ENCODE measurements at places on chromosomes 6 and 20.

DNA sequence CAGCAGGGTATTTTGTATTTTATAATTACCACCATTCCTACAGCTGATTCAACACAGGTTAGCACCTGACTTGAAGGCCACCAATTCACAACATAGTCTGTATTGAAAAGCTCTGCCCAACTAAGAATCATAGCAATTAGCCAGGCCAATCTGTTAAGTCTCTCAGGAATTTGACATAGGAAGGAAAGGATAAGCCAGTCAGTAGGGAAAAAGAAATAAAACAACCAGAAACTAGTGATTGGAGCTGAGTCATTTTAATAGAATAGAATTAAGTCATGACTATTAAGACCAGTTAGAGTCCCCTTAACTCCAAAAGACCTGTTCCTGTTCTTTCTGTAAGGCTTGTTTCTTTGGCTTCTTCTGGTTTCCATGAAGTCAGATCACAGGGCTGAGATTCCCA is 8.1 kb downstream of the RANBP9 start:
- no peak for DNase-seq

GRCh38 chr20:9338101-9338500 is 176.3 kb upstream of the LAMP5 start:
- DNase-seq = no peak

DNA sequence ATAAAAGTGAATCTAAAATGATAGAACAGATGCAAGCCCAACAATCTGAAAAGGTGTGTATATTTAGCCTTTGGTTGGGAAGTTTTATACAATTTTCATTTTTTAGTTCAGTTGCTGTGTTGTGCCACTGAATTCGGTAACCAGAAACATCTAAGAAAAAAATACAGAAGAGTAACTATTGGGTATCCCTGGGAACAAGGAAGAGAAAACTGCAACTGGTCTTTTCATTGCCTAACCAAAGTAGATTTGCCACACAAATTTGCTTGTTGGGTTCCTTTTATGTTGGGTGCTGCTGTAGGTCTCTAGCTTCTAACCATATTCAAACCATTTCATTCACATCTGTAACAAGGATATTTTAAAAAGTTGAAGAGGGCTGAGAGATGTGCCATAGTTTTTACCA is 2.8 kb upstream of the TMEM30A start:
- DNase-seq = no peak

DNA sequence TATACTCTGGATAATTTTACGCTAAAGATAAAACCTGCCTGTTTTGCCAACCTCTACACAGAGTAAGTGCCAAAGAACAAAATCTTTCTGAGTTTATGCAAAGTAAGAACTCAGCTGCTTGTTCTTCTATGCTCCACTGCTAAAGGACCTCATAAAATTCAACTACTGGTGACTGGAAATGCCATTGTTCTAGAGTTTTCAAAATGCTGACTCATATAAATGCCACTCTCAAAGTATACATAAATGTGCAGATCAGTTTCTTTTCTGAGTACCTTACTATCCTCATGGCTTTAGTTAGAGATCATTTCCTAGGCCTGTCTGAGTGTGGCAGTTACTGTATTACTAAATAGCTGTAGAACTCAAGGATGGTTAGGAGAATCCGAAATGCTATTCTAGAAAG is 45.6 kb downstream of the LYRM4 start:
- no peak for DNase-seq

GRCh38 chr20:13333793-13334192 is 112.7 kb downstream of the ISM1 start:
- no peak for DNase-seq

- DNase-seq = no peak
These were observed 159.5 kb downstream of the MRPL14 start for GRCh38 chr6:43967719-43968091.

DNA sequence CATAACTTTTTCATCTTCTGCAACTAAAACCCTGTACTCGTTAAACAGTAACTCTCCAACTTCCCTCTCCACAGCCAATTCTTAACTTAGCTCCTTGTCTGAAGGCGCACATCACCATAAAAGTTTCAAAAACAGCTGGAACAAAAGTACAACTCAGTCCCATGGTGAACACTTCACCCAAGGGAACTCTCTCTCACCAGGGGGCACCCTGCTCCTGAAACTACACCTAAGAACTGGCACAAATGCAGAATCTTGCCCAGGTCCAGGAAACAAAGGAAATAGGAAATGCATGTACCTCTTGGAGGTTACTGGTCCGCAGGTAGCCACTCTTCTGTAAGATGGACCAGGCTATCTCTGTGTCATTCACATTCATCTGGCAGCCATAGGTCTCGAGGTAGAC is 6.6 kb downstream of the CDK5RAP1 start:
- no peak for DNase-seq

- DNase-seq = no peak
These were observed 41.9 kb downstream of the SYCP2 start for GRCh38 chr20:59891581-59891980.

GRCh38 chr6:41741625-41742490 is 5.3 kb downstream of the PGC start:
- DNase-seq = no peak
